ENCODE measurements at places on chromosomes 6 and 20.

GRCh38 chr20:24798930-24799705 lies 150.0 kb upstream of the CST7 start:
- DNase-seq: no peak

DNA sequence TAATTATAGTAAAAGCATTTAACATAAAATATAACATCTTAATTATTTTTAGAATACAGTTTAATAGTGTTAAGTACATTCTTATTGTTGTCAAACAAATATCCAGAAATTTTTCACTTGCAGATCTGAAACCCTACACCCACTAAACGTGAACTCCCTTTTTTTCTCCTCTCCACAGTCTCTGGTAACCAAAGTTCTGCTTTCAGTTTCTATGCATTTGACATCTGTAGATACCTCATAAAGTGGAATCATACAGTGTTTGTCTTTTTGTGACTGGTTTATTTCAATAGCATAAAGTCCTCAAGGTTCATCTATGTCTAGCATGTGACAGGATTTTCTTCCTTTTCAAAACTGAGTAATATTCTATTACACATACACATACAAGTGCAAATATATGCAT lies 286.3 kb downstream of the BTBD3 start:
- DNase-seq: no peak

DNA sequence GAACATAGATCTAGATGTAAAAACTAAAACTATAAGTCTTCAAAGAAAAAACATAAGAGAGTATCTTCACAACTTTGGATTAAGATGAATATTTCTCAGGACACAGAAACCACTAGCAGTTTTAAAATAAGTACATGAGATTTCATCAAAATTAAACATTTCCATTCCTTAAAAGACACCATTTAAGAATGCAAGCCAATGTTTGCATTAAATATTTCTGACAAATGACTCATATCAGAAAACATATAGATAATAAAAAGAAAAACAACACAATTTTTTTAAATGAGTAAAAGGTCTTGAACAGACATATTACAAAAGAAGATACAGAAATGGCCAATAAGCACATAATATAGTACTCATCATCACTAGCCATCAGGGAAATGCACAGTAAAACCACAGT lies 59.7 kb downstream of the COL21A1 start:
- no peak for DNase-seq

- no peak for DNase-seq
Measured at GRCh38 chr6:118218156-118218555, 311.1 kb downstream of the SLC35F1 start.

- DNase-seq: no peak
Measured at GRCh38 chr20:31695849-31696804, 26.5 kb downstream of the BCL2L1 start.

DNA sequence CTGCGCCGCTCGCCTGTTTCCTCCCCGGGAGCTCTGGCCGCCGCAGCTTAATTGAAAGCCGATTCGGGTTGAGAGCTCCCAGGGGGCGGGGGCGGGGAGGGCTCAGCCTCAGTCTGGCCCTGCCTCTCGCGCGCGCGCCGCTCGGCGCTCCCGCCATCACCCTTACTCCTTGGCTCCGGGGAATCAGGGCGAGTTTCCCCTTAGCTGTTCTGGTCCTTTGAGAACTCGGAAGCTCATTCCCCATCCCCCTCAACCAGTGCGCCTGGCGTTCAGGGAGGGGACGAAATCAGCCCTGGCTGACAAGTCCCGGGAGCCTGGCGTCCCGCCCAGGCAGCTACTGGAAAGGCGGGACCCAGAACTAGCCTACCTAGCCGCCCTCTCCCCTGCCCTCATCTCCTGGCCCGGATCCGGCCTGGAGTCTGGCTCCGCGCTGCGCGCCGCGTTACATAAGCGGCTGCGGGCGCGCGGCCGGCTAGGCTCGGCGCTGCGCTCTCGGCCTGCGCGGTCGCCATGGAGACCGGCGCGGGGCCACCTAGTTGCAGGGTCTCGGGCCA lies 2.8 kb downstream of the SLC12A5 start:
- no peak for DNase-seq

DNA sequence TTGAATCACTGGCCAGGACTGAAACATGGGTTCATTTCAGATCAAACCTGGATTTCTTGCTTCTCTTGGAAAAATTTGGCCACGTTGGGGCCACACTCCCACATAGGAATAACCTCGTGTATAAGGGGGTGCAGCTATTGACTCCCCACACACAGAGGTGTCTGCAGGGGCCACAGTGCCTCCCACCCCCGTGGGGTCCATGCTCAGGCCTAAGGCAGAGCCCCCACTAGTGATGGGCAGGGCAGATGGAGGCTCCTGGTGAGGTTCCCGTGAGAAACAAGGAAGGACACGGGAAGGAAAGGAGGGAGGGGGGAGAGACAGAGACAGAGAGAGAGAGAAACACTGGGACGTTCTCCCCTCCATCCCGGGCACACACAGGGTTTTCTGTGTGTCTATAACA lies 230.5 kb downstream of the ERMARD start:
- DNase-seq: no peak

GRCh38 chr6:72850040-72850439 lies 228.2 kb downstream of the KCNQ5 start:
- DNase-seq: no peak

- no peak for DNase-seq
Measured at GRCh38 chr6:52157301-52157941, 28.8 kb upstream of the IL17A start.

DNA sequence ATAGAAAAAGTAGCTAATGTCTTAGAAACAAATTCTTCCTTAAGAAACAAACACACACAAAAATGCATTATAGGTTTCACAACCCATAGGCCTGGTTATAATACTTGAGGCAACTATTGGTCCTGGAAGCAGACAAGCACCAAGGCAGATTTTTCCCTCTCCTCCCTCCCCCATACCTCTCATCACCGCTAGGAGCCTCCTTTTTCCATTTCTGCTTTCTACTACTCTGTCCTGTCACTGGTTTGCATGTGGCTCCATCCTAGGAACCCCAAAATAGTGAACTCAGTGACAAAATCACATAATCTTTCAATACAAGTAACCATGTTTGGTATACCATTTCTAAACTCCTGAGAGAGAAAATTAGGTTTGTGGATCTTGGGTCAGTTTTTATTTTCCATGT lies 66.1 kb downstream of the HMGCLL1 start:
- no peak for DNase-seq

DNA sequence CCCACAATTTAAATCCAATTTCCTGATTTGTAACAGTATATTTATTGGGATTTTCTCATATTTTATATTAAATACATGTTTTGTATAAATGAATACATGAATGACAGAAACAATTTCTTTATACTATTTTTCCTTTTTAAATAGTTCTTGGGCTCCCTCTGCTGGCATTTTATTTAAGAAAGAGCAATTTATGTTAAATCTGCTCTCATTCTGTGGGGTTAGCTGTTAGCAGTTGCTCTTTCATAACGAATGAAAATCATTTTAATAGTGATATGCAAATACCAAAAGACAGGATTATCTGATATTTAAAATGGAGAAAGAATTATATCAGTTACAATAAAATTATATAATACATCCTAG lies 118.3 kb downstream of the RALGAPA2 start:
- DNase-seq: no peak

DNA sequence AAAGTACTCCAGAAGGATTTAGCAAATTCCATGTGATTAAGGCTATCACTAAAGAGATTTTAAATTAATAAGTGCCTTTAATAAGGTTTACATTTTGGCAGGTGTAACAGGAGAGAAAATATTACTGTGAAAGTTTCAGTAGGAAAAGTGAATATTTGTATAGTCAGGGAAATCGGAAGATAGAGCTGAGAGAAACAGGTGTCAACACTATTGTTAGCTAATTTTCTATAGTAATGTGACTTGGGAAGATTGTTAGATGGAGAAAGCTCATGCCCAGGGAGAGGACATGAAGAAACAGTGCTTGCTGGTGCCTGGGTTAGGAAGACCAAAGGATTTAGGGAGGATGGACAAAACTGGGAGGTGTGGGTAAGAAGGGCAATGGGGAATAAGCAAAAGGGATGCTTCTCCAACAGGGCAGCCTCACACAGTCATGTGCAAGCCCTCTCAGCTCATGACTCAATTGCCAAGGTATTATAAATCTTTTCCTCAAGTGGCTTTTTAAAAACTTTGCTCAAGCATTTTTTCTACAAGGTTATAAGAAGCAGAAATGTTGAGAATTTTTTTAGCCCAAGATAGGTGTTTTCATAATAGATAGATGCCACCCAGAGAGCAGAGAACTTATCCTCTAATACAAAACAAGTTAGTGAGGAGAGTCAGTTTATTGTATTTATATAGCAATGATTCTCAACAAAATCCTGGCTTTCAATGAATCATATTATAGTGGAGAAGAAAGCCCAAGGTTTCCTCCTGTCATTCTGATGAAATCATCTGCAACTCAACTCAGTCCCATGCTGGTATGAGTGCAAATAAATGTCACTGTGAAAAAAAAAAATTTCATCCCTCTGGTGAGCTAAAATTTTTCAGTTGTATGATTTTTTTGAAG lies 325.2 kb upstream of the NT5E start:
- DNase-seq: no peak

Measured in activated CD4-positive, CD25-positive, alpha-beta regulatory T cell (primary cell).